Thoracic aorta (tissue), 2 donors: ENCODE measurements at places on chromosomes 2 and 18.

- no peak for DNase-seq
- H3K4me1 ChIP-seq = no peaks in the 10 kb centered on the region
- H3K36me3 ChIP-seq = no peaks in the 10 kb centered on the region
- no peaks in the 10 kb centered on the region for H3K27me3 ChIP-seq
- no peak overlapping the region for H3K27ac ChIP-seq
Measured at GRCh38 chr2:23475036-23475435, 90.1 kb downstream of the KLHL29 start.

GRCh38 chr2:102020596-102021170 lies 28.9 kb downstream of the IL1R2 start:
- no peaks in the 10 kb centered on the region for H3K36me3 ChIP-seq
- H3K4me1 ChIP-seq = peaks cover 4% of the 10 kb centered on the region
- DNase-seq = peak; percentile 79
- no peak overlapping the region for H3K27ac ChIP-seq
- no peaks in the 10 kb centered on the region for H3K27me3 ChIP-seq
- H3K4me3 ChIP-seq = no peak overlapping the region

DNA sequence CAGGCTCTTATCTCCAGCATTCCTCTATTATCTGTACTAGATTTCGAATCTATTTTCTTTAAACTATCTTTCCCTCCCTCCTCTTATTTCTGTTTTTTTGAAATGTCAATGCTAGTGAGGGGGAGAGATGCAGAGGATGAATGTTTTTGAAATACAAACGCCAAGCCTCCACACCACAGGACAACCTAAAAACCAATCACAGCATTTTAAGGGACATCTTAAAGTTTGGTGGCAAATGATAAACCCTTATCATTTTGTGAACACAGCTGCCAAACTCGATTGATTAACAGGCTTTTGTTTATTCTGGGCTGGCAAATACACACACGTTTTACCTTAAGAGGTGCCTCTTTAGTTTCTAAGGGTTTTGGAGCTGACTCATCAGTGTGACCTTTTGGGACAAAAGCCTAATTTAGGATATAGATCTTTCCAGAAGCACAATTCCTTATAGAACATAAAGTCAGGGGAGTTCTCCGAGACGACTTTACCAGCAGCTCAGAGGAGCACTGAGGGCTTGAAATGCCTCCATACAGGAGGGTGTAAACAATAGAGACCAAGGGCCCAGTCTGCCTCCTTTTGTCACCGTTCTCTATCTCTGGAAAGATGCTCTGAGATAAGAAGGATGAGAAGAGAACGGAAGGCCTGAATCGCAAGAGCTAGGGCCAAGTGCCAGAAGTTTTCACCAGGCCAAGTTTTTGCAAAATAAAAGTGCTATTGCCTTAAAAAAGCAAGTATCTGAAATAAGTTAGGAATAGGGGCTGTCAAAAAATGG lies 4.2 kb upstream of the MEIS1 start:
- H3K27me3 ChIP-seq = no peaks in the 10 kb centered on the region
- H3K36me3 ChIP-seq = no peaks in the 10 kb centered on the region
- no peak for DNase-seq
- H3K27ac ChIP-seq = no peak overlapping the region
- peaks cover 6% of the 10 kb centered on the region for H3K4me1 ChIP-seq

- H3K27ac ChIP-seq = no peak overlapping the region
- H3K4me3 ChIP-seq = no peak overlapping the region
- H3K27me3 ChIP-seq = no peaks in the 10 kb centered on the region
- H3K36me3 ChIP-seq = no peaks in the 10 kb centered on the region
- no peak for DNase-seq
Measured at GRCh38 chr18:26488417-26489009, 59.8 kb downstream of the KCTD1 start.

DNA sequence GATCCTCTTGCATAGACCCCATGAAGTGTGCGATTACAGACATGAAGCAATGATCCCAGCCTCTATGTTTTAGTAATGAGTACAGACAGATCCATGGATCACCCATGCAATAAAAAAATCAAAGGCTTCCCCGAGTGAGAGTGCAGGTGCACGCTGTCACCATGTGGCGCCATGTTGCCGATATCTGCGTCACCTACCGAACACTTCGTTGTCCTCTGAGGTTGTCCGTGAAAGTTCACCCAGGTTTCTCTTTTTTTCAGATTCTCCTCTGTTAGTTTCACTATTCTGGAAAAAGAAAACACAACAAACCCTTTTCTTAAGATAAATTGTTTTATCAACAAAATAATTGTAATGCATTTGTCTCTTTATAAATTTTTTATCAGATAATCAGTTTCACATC lies 66.5 kb downstream of the MBP start:
- H3K4me1 ChIP-seq = peaks cover 31% of the 10 kb centered on the region
- no peaks in the 10 kb centered on the region for H3K36me3 ChIP-seq
- no peaks in the 10 kb centered on the region for H3K27me3 ChIP-seq
- H3K4me3 ChIP-seq = no peak overlapping the region

DNA sequence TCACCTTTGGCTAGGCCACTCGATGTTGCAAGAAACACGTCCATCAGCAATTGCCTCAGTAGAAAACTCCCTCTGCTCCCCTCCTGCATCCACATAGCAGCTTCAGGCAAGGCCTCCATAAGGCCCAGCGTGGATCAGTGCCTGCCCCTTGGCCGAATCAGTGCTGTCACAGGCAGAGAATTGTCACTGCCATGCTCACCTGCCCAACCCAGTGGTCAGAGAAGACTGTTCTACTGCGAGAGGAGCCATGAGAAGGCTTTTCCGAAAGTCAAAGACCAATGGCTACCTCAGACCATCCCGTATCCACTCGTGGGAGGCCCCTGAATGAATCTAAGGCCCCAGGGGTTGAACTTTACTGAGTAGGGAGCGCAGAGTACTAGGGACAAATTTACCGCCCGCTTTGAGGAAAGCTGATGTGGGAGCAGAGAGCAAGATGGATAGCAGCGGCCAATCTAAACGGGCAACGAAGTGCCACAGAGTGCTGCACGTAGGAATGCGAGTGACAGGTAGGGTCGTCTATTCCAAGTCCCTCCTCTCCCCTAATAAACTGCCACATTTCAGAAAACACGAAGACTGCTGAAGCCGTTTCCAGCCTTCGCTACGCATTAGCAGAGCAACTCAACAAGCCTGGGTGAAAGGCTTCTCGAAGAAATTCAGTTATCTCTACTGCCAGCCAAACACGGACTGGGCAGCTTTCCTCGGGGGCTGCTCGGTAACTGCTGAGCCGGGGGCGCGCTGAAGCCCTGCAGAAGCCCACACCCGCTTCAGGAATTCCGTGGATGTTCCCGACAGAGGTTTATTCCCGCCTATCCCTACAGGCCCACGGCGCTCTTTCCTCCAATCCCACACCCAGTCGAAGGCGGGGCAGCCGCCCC lies 968 bp upstream of the RALBP1 start:
- H3K27ac ChIP-seq = peak overlapping the region; percentile 83
- peaks cover 14% of the 10 kb centered on the region for H3K4me1 ChIP-seq
- peak overlapping the region; percentile 80 for H3K4me3 ChIP-seq
- no peak for DNase-seq

DNA sequence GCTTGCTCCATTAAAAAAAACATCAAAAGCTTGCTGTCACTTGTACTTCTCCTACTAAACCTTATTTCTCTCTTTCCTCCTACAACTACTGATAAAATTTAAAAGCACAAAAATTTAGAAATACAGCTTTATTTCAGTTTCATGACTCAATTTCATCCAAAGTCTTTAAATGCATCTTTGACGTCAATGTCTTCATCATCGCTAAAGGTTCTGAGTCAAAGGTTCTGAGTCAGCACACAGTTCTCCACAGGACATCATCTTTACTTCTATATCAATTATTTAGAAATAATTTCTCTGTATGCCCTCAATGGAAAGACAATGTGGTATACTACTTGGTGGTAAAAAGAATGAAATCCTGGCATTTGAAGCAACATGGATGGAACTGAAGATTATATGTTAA lies 163.9 kb upstream of the DNMT3A start:
- H3K4me3 ChIP-seq = no peak overlapping the region
- no peak overlapping the region for H3K27ac ChIP-seq

DNA sequence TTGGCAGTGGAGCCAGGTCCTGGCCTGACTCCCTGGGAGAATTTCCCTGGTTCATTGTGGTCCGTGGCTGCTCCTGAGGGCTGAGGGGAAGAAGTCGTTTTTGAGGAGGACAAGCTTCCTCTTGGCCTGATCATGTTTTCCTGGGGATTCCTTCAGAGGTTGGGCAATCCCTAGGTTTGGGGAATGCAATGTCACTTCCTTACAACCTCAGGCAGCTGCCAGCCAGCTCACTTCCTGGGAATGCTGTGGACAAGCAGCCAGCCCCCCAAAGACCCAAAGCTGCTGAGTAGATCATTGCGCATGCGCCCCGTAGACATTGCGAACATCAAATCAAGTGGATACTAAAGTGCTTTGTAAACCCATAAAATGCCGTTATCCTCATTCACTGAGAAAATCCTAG lies 7.7 kb upstream of the DNMT3A start:
- H3K36me3 ChIP-seq = no peaks in the 10 kb centered on the region
- no peak for DNase-seq
- H3K4me3 ChIP-seq = no peak overlapping the region
- H3K4me1 ChIP-seq = no peaks in the 10 kb centered on the region
- H3K27ac ChIP-seq = no peak overlapping the region

DNA sequence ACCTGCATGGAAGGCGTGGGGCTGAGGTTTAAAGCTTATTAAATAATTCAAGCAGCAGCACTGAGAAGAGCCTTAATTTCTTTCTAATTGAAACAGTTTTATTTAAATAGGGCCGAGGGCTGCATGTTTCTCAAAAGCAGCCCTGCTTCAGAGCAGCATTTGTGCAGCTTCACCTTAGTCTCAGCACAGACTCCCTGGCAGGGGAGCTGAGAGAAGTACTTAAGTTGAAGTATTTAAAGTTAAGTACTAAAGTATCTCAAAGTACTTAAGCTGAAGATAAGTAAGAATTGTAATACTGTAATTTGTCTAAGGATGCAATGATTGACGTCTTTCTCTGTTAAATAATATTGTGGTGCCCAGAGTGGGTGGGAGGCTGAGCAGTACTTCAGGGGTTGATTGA lies 31.4 kb downstream of the IMPA2 start:
- no peak for DNase-seq
- H3K4me3 ChIP-seq = no peak overlapping the region
- H3K27me3 ChIP-seq = no peaks in the 10 kb centered on the region
- H3K36me3 ChIP-seq = peaks cover 6% of the 10 kb centered on the region

DNA sequence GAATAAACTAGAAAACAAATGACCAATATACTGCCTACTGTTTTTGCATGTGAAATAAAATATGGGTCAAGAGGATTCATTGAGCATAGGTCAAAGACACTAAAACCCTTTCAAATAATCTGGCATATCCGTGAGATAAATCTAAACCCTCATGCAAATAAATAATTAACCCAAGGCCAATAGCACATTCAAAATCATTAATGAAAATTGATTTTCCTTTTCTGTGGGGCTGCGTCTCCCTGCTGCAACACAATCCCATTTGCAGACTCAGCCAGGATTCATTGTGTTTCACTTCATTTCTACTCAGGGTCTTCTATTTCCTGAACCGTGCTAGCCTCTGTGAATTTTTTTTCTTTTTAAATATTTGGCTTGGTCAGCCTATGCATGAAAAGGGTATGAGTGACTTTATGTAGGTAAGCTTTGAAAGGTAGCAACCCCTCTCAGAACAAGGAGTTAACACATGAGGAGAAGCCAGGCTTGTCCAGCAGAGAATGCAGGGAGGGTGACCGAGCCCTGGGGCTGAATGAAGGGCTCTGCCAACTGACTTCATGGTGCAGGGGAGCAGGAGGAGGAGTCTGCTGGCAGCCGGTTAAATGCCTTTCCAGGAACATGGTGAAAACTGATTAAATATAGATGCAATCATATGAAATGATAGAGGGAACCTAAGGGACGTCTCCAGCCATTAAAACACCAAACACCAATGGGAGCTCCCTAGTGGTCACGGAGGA lies 10.3 kb upstream of the CTAGE1 start:
- no peak for DNase-seq
- H3K27ac ChIP-seq = peak overlapping the region; percentile 36
- no peak overlapping the region for H3K4me3 ChIP-seq
- H3K36me3 ChIP-seq = no peaks in the 10 kb centered on the region
- no peaks in the 10 kb centered on the region for H3K27me3 ChIP-seq
- H3K4me1 ChIP-seq = peaks cover 12% of the 10 kb centered on the region

DNA sequence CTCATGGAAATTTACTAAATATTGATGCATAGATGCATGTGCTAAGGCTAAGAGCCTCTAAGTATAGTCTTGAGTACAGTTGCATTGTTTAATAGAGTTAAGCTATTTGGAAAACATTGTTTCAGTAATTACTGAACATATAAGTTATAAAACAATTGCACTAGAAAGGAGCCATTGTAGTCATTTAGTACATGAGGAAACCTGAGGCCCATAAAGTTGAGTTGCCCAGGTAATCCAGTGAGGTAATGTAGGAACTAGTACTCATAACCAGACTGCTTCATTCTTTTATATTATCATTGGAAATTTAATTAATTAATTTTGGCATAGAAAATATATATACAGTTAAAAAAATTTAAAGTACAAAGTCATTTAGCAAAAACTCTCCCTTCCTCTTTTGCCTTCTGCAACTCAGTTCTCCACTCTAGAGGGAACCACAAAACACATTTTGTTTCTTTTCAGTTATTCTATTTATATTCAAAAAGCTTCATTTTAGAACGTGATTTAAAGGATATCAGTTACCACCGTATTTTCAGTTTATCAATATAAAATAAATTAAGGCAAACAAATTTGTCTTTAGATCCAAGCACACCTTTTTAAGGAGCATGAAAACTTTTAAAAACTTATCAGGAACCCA lies 27.8 kb upstream of the TBR1 start:
- no peak overlapping the region for H3K27ac ChIP-seq
- no peaks in the 10 kb centered on the region for H3K36me3 ChIP-seq
- H3K27me3 ChIP-seq = no peaks in the 10 kb centered on the region
- H3K4me1 ChIP-seq = peaks cover 7% of the 10 kb centered on the region

GRCh38 chr2:3871002-3871401 lies 167.6 kb downstream of the DCDC2C start:
- H3K4me3 ChIP-seq = no peak overlapping the region
- H3K4me1 ChIP-seq = no peaks in the 10 kb centered on the region
- DNase-seq = no peak
- no peak overlapping the region for H3K27ac ChIP-seq
- no peaks in the 10 kb centered on the region for H3K36me3 ChIP-seq

DNA sequence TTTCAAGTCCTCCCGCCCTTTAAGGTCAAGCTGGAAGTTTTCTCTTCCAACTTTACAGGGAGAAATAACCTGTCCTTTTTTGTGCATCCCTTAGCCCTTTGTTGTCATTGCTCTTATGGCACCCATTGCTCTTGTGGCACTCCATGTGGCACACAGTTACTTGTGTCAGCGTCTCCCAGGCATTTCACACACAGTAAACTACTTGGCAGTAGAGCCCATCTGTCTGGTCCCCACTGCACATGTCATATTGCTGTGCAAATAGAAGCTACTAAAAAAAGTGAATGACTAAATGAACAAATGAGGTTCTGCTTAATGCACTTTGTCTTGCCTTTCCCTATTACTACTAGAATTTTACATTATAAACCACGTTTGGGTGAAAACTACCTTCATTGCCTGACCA lies 149.3 kb downstream of the EML6 start:
- no peak overlapping the region for H3K27ac ChIP-seq

DNA sequence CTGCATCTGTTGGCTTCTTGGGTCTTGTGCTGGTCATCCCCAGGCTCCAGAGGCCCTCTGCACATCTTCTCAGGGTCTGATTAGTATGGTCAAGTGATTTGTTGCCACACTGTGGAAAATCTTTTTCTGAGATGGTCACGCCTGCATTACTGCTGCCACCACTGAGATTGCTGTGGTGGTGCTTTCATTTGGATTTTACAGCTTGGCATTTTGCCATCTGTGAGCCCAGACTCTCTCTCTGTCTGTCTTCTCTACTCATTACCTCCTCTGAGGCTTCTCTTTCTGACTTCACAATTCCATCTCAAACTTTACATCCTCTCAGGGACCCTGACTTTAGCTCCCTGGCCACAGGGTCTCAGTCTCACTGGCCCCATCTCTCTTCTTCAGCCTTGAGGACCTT lies 154.6 kb downstream of the LRRTM1 start:
- DNase-seq = no peak
- no peaks in the 10 kb centered on the region for H3K4me1 ChIP-seq
- no peak overlapping the region for H3K4me3 ChIP-seq
